A172 (cell line): ENCODE measurements at places on chromosomes 3 and 15.

GRCh38 chr3:45640091-45640507, 45.5 kb downstream of the LIMD1 start:
- DNase-seq: peak; percentile 30

GRCh38 chr3:155804323-155804722, 1.8 kb downstream of the C3orf33 start:
- no peak for DNase-seq

DNA sequence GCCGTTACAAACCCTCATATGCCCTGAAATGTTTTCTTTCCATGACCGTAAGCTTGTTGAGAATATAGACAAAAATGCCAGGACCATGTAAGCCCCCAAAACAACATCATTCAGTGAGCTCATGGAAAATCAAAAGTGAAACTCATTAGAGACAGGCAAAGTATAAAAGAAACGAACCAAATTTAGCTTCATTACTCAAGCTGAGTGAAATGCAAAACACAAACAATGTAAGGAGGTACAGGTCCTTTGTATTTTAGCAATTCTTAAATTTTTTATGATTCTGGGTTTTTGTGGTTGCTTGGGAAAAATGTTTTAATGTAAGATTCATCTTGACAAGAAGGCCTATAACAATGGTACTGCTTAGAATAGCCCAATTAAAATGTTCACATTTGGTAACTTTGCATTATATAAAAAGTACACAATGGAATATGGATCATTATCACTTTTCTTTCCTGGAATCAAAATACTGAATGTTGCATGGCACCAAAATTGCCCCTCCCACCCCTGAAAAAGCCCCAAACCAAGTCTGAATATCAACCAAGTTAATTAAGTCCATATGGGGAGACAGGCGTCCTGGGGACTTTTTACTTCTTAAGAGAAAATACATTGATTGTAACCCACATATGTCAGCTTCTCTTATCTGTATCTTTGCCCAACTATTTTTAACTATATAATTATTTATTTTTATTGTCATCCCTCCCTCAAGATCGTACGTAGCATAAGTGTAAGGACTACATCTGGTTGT, 247.7 kb upstream of the CDIN1 start:
- DNase-seq: peak; percentile 29

- DNase-seq: peak; percentile 49
Measured at GRCh38 chr3:186277268-186277909, 84.6 kb downstream of the DGKG start.

- DNase-seq: no peak
Measured at GRCh38 chr15:80755885-80756284, 23.3 kb upstream of the CEMIP start.

DNA sequence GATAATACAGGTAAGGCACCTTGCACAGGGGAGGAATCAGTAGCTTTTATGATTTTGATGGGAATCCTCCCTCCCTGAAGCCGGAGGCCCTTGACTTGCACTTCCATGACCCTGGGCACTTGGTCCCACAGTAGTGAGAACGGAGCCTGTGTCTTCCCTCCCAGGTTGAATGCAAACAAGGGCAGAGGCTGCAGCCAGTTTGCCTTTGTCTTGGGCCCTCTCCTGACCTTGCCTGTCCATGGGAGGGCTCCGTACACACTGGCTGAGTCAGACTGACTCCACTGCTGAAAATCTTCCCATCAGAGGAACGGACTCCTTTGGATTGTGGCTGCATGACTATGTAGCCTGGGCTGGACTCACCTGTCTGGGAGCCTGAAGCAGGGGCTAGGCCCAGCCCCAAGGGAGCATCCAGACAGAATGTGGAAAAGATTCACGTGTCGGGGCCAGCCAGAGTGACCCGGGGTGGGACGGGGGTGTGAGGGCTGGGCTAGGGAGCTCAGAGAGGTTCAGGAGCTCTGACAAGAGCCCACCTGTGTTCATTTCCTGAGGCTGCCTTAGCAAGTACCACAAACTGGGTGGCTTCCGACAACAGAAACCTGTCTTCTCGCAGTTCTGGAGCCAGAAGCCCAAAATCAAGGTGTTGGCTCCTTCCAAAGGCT, 9.5 kb downstream of the TBC1D21 start:
- DNase-seq: no peak

DNA sequence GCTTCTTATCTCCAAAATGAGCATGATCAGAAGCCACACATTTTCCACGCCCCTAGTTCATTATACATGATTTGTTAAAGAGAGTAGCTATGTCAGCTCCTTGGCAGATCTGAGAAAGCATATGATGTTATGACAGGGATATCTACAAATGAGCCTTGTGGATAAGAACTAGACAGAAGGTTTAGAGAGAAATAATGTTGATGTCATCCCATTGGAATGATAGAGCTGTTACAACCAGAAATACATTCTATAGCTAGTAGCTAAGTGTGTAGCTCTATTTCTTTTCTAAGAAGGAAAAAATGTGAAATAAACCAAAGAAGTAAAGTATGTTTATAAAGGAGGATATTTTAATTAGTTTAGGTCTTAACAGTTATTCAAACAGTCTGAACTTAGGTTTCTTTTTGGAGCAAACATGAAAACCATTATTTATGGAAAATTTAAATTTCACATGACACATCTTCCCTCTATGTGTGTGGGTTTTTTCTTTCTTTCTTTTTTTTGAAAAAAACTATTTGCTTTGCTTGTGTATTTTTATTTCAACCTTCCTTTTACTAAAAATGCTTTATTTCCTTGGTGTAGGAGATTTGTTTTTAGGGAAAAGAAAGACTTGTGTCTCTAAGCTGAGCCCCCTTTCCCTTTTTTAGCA, 167.7 kb downstream of the GHSR start:
- DNase-seq: peak; percentile 80

DNA sequence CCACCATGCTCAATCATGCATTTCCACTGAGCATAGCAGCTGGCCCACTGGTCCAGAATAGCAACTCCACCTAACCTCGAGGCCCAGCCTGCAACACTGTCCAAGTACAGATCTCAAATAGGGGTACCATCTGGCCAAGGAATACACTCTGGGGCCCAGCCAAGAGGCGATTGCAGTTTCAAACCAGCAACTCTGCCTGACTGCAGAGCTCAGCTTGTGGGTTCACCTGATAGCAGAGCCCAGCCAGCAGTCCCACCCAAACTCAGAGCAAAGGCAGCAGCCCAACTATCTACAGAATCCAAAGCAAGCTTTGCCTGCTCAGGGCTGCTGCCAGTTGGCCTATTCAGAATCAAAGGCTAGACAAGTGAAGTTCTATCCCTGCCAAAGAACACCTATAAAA, 30.5 kb downstream of the POLQ start:
- no peak for DNase-seq

- DNase-seq: no peak
Measured at GRCh38 chr3:53077476-53078220, 31.8 kb upstream of the SFMBT1 start.

DNA sequence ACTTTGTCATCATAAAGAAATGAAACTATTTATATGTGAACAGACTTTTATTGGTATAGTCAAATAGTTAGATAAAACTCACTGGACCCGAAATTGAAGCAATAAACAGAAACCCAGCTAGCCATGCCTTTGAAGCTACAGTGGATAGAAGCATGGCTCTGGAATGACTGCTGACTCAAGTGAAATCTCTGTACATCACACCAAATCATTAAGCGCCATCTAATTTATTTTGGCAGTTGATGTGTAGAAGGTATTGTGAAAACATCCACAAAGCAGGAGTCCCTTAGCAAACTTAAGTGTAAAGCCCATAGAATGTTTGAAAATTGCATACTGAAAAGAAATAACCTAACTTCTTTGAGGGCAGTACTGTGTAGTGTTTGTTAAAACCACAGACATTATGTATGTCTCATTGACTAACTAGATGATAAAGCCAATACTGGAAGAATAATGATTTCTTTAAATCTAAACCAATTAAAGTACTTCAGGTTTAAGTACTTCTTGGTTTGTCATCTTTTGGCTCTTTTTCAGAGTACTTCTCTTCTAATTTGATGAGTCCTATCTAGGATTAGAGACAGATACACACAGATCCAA, 42.8 kb upstream of the FBXL22 start:
- no peak for DNase-seq

DNA sequence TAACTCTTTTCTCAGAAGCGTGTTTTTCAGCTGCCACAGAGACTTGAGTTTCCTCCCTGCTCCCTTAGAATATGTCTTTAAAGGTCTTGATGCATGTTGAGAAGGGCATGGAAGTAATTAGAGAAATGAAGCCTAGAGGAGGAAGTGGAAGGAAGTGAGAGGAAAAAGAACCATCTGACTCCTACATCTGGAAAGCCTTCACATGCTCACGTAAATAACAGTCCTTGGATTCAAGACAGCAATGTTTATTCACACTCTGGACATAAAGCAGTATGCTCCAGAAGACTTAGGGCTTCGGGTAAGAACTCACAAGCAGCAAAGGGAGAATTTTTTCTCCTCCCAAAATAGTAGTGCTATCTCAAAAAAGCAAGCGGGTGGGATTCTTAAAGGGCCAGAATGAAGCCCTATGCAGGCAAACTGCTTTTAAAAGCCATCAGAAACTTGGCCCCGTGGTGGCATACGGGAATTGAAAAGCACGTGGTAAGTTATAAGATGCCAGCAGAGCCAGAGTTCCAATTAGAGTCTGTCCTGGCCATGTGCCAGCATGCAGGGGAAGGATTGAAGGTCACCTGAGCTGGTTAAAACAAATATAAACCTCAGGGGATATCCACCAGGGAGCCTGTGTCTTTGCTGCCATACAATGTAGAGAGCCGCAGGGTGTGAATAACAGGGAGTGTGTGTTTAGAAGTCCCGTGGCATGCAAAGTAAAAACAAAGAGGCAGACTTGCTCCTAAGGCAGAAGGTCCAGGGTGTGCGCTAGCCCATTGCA, 380.8 kb upstream of the NDN start:
- no peak for DNase-seq

DNA sequence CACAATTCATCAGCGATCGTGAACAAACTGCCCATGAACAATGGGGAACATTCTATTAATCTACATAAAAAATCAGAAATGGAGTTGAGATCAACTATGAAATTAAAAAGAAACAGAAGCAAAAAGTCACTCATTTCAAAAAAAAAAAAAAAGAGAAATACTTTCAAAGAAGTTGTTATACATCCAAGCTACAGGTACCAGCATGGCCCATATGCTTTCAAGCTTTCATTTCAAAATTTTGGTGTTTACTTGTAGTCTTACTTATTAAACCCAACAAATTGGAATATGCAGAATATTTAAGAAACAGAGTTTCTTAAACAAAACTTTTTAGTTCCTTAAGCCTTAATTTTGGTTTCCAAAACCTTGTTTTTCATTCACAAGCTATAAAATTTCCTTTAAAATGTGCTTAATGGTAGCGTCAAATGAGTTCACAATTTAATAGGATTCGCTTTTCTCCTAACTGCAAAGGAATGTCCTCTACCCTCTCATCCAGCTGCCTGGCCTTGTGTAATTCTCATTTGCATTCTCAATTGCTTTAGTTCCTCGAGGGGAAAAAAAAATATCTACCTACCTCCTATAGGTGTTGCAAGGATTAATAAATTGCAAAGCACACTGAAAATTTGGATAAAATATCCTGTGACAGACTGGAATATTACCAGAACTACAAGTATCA, 565.2 kb downstream of the ROBO1 start:
- no peak for DNase-seq

- no peak for DNase-seq
Measured at GRCh38 chr15:41558400-41559238, at the start of gene TYRO3. TYRO3 (plus strand) TSS chr15:41559212; CDS start chr15:41559258, 46 bp downstream.

DNA sequence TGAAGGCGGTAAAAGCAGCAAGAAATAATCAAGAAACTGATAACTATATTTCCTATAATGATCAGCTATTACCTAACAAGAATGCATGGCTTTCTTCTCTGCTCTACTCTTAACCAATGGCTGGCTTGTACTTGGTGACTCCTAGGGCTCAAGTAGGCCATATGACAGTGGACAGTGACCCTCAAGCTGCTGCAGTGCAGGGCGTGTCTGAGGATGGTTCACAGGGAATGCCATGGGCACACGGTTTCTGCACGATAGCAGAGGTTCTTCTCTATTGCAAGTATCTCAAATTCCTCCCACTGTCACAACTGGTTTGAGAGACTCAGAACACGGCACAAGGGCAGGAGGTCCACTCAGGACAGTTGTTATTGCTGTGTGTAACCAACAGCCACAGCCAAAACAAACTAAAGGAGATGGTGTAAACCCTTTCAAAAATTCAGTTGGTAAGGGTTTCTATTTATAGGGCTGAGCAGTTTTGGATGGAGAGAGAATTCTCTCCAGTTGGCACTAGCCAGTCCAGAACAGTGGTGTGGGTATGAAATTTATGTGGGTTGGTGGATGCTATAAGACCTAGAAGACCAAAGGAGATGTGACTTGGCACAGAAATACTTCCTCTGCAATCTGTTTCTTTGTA, 103.2 kb upstream of the ST8SIA2 start:
- no peak for DNase-seq

DNA sequence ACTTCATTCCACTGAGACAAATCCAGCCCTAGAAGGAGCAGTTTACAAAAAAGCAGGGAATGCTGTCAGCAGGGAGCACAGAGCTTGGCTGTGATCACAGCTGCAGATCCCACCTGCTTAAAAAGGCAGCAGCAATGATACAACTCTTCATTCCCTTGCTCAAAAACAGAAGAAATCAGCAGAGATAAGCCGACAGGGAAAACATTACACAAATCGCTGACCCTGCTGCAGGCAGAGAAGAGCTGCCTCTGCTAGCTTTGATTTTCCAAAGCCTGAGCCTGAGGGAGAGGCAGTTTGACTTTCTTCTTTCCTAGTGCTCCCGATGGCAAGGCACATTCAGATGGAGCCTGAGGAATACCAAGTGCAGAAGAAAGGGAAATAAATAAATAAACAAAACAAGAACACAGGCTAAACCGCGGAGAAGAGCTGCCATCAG, 80.2 kb downstream of the SHQ1 start:
- no peak for DNase-seq

DNA sequence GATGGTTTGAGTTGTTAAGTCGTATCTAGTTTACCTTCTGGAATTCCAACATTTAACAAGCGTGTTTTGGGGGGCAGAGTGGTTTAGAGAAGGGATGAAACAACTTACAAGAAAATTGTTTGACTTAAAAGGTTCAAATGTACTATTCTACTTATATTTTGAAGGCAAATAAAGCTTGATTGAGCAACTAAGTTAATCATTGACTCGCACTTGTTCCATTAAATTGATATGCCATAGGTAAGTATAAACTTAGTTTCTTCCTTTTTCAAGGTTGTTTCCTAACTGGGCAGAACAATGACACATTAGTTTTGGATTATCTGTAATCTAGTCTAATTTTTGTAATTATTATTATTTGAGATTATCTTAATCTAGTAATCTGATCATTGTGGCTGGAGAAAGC, 48.3 kb upstream of the CPNE4 start:
- DNase-seq: no peak

GRCh38 chr3:187748050-187748481, 2.8 kb upstream of the BCL6 start:
- peak; percentile 88 for DNase-seq
